ENCODE measurements at places on chromosomes 6 and 20. TPM values are rescaled to one million over a fixed set of nuclear protein-coding genes. Genes with fewer than 3 reads are reported as not detected.

The CYP39A1 gene
- total RNA-seq: 2.6 TPM

The ATP6V1G2 gene
- total RNA-seq: 1.3 TPM

The VNN1 gene
- under 0.01 TPM for total RNA-seq

The COL11A2 gene
- under 0.01 TPM for total RNA-seq

The HTR1E gene
- total RNA-seq: not detected

The SLC22A2 gene
- under 0.01 TPM for total RNA-seq

The TMEM74B gene
- total RNA-seq: not detected

The GRIK2 gene
- 20.6 TPM for total RNA-seq

The IL17A gene
- total RNA-seq: not detected

The OXT gene
- not detected for total RNA-seq

The RNF144B gene
- 0.97 TPM for total RNA-seq

The EGFL8 gene
- total RNA-seq: 0.97 TPM

The TEAD3 gene
- 23.7 TPM for total RNA-seq

The CRISP1 gene
- total RNA-seq: not detected

The HSPA1L gene
- 0.97 TPM for total RNA-seq

The HLA-DMB gene
- 1.7 TPM for total RNA-seq

The CST8 gene
- not detected for total RNA-seq

The CEP162 gene
- total RNA-seq: 6.0 TPM

The SUMO4 gene
- total RNA-seq: 2.6 TPM

The HDDC2 gene
- 65.4 TPM for total RNA-seq

The DSP gene
- total RNA-seq: 28.1 TPM

The SLC4A11 gene
- 1.6 TPM for total RNA-seq

The TRIM40 gene
- total RNA-seq: not detected

The FABP7 gene
- total RNA-seq: not detected

The FLOT1 gene
- total RNA-seq: 107 TPM

The GPX5 gene
- total RNA-seq: not detected

The PI16 gene
- total RNA-seq: under 0.01 TPM

The PGC gene
- total RNA-seq: not detected

The DEFB132 gene
- not detected for total RNA-seq

The ADGB gene
- total RNA-seq: not detected

The OR2J3 gene
- not detected for total RNA-seq

The LPA gene
- not detected for total RNA-seq

The PRKN gene
- 4.2 TPM for total RNA-seq

The CCDC28A gene
- total RNA-seq: 13.4 TPM

Data from fibroblast of villous mesenchyme (primary cell).